Hepatic stellate cell (primary cell): ENCODE measurements at places on chromosomes 2 and 18.

DNA sequence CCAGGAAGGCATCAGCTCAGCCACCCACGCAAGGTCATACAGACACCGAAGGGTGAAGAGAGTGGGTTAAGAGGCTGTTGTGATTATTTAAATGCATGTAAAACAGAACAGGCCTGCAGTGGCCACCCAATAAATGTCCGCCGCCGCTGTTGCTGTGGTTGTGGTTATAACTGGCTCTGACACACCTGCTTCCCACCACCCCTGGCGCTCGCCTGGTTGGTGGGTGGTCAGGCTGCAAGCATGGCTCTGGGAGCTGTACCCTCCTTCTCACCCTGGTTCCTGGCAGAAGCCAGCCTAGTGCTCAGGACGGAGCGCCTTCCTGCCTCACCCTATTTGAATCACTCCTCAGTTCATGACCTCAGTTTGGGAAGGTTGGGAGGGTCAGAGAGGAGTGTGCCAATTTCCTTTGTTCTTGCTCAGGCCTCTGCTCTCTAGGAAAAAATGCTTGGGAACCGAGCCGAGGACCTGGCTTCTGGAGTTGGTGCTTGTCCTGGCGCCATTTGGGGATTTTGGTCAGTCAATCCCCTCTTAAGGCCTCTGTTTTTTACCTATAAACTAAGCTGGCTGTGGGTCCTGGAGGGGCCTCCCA lies 5.3 kb upstream of the CRYBA2 start:
- DNase-seq, result no peak

DNA sequence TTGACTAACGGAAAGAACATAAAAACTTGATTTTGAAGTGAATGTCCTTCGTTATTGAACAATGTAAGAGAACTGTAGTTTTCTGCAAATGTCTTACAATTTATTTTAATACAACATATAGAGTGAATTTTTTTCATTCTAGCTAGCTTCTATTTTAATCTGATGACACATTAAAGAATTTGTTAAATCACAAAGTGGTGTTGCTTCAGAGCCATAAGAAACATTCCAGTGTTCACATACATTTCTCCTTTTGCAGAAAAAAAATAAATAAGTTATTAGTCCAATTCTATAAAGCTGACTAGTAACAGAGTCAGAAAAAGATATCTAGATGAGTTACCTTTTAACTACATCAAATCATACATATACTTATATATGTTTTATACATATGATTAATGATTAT lies 914.3 kb upstream of the SLC39A10 start:
- DNase-seq, result no peak

DNA sequence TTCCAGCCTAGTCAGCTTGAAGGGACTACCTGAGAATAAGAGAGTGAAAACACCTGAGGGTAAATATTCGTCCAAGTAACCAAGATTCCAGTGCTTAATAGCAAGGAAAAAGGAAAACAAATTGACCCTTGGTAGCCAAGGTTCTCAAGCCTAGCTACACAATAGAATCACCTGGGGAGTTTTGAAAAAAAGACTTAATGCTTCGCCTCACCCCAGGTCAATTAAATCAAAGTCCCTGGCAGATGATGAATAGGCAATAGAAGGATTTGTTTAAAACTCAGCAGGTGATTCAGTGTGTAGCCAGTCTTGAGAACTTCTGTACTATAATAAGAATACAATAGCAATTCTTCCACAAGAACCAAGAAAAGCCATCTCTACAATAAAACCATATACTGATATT lies 500.2 kb downstream of the XIRP2 start:
- DNase-seq, result no peak

DNA sequence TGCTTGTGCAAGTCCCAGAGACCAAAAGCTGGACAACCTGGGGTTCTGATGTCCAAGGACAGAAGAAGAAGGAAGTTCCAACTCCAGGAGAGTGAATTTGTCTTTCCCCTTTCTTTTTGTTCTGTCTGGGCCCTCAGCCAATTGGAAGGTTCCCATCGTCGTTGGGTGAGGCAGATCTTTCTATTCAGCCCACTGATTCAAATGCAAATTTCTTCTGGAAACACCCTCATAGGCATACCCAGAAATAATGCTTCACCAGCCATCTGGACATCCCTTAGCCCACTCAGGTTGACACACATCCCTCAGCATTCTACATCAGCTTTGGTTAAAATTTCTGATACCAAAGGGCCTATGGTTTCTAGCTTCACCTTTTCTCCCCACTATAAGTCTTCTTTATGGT lies 156.5 kb downstream of the SP3 start:
- DNase-seq, result no peak

DNA sequence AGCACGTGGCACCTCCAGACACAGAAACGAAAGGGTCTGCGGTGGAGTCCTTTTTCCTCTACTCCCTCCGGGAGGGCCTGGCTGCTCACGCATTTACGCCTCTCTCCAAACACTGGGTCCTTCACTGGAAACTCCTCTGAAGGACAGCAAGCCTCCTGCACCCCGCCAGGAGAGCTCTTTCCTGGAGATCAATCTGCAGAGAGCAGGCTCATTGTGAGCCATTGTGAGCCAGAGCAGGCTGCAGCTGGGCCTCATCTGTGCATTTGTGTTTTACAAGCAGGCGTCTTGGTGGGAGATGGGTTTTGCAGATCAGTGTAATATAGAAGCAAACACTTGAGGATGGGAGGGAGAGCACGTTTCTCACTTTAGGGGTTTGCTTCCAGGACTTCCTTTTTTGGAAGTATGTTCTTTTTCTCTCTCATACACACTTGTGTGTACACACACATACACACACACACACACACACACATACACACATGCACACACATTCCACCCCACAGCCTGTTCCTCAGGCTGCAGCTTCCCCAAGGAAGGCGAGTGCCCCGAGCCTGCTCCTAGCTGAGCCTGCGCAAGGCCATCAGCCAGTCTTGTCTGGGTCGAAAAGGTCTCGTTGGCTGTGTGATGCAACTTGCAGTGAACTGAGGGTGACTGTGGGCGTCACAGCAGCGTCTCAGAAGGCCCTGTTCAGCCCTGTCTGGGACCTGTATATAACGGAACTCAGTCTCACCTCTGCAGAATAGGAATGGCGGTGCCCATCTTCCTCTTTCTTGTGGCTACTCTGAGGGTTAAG lies 163.5 kb downstream of the GLI2 start:
- no peak for DNase-seq
